ENCODE measurements at places on chromosomes 12 and 14.

DNA sequence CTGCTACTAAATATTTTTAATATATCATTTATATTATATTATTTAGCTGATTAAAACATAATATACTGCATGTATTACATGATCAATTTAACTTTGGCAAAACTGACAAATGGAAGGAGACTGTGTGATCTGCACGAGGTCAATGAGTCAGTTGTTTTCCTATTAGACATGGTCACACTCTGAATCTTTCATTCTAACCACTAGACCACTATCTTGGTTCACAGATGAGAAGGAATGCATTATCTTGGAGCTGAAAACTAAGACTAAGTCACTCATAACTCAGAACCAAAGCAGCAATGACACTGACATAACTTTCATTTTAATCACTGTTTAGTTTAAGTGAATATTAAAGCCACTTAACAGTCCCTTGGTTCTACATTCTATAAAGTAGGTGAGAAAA lies 37.4 kb downstream of the GNPTAB start:
- DNase-seq = no peak

GRCh38 chr14:37932008-37932407 lies 275.7 kb upstream of the SSTR1 start:
- no peak for DNase-seq

DNA sequence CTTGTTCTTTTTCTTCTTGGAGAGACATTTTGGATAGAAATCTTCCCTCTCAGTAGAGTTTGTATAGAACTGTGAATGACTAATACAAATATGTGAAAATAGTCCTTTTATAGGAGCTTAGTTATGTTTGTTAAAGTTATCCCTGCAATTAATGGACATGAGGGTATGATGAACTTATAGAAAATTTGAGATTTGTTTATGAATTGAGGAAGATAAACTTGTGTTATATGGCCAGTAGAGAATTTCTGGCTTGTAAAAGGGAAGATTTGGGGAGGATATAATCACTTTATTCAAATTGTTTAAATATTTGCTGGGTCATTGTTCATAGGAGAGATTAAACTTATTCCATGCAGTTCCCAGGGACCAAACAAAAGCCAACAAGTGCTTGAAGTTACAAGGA lies 119.6 kb downstream of the DAAM1 start:
- no peak for DNase-seq

GRCh38 chr14:30445011-30445793 lies 113.8 kb upstream of the G2E3 start:
- DNase-seq = no peak

DNA sequence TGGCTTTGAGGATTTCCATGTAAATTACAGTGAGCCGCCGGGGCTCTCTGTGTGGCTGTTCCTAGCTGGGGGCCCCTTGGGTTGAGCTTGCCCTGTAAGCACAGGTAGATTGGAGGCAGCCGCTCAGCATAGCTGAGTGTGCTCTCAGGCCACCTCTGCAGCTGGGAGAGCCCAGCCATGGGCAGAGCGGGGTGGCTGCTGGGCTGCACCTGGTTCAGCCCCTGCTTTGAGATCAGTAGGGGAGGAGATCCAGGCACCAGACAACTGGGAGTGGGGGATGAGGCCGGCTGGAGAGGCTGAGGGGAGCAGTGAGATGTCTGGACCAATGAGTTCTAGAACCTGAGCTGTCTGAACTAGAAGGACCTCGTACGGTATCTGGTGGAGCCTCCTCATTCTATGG lies 44.8 kb downstream of the CACNA1C start:
- no peak for DNase-seq
